ENCODE measurements at places on chromosomes 13 and 19. TPM values are rescaled to one million over a fixed set of nuclear protein-coding genes. Genes with fewer than 3 reads are reported as not detected.

Gene CYP4F12
- not detected for total RNA-seq

Gene SPTBN4
- not detected for total RNA-seq

Gene IGLON5
- not detected for total RNA-seq

Gene COQ8B
- total RNA-seq: 18.3 TPM

Gene KLK4
- total RNA-seq: not detected

Gene KLK8
- not detected for total RNA-seq

Gene STOML3
- total RNA-seq: not detected

Gene STARD13
- total RNA-seq: 33.6 TPM

Gene NLRP11
- under 0.01 TPM for total RNA-seq

Gene SIGLEC6
- total RNA-seq: not detected

Gene FGF9
- total RNA-seq: not detected

Gene NECTIN2
- 141 TPM for total RNA-seq

Gene TJP3
- total RNA-seq: not detected

Gene KCNN1
- total RNA-seq: not detected

Gene ATXN8OS
- total RNA-seq: not detected

Gene ZSCAN18
- 19.3 TPM for total RNA-seq

Gene ZNF320
- 9.8 TPM for total RNA-seq

Gene WDR88
- total RNA-seq: not detected

Gene CCDC194
- total RNA-seq: not detected

Gene ZNF442
- 0.65 TPM for total RNA-seq

Gene DLL3
- total RNA-seq: 0.29 TPM

Gene MATK
- total RNA-seq: 0.29 TPM
